ENCODE measurements at places on chromosomes 11 and 22.
A peak's percentile ranks its signal among the peaks of the same experiment; 100 is the strongest.

- DNase-seq = no peak
Measured at GRCh38 chr11:126229858-126230540, 18.4 kb downstream of the FAM118B start.

GRCh38 chr11:69954756-69955155 is 123.4 kb upstream of the ANO1 start:
- DNase-seq = no peak

DNA sequence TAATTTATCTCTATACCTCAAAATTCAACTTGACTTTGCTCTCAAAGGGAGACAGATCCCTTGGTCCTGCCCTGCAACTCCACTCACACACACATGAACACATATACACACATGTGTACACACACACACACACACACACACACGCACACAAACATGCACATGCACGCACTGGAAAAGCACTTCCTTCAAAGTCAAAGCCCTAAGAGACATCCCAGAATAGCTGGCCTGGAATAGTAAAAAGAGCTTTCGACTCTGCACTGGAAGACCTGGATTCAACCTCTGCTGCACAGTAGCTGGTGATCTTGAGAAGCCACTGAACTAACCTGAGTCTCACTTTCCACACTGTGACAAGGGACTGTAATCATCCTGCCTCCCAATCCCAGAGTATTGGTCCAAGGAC is 26.8 kb downstream of the TENM4 start:
- DNase-seq = no peak

GRCh38 chr22:46007848-46008261 is 30.9 kb upstream of the WNT7B start:
- DNase-seq = peak; percentile 95

- peak; percentile 88 for DNase-seq
Measured at GRCh38 chr11:6505577-6506240, 8.6 kb downstream of the DNHD1 start.

GRCh38 chr11:99370549-99371216 is 349.9 kb downstream of the CNTN5 start:
- peak; percentile 78 for DNase-seq

DNA sequence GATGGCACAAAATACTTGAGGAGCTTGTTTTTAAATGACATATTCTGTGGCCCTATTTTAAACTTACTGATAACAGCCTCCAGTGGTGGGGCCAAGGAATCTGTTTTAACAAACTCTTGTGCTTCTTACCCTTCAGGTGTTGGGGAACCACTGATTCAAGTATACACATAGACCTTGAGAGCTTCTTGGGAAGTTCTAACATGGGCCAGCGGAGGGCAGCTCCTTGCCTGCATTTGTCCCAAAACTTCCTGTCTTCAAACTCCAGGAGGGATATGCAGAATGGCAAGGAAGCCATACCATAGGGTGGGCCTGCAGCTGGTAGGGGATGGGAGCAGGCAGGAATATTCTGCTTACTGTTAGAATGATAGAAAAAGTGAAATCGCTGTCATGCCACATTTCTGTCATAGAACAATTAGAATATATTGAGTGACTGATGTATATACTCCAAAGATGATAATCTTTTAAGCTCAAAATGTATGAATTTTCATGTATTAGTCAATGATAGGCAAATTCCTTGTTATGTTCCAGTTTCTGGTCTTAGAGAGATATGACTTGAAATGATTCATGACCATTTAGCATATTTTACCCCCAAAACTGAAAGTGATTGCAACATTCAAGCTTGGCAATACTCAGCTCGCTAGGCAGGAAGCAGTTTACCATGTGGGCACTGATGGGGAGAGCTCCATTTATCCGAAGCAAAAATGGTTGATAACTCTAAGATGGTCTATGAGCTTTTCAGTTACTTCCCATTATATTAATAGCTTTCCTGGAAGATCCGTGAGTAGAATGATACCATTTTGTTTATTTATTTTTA is 9.2 kb downstream of the EXT2 start:
- peak; percentile 39 for DNase-seq

GRCh38 chr11:79042824-79043223 is 398.0 kb downstream of the TENM4 start:
- DNase-seq = no peak

- DNase-seq = no peak
Measured at GRCh38 chr11:36890841-36891240, 292.8 kb upstream of the RAG2 start.

DNA sequence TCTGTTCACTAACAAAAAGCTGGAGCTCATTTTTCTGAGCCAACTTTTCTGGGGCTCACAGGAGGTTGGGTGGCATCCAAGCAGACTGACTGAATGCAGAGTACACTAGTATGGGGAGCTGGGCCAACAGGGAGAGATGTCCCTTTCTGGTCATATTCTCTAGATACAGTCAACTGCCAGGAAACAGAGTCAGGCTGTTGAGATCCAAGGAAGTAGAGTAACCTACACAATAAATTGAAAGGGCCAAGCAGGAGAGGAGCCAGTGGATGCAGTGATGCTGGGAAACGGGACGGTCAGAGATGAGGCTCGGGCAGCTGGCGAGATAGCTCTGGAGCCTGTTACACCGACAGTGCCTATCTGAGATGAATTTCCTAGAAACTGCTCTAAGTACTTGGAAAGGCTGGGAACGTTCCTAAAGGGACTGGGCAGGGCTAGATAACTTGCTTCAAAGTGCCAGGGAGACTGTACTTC is 71.1 kb downstream of the LARGE2 start:
- DNase-seq = no peak

DNA sequence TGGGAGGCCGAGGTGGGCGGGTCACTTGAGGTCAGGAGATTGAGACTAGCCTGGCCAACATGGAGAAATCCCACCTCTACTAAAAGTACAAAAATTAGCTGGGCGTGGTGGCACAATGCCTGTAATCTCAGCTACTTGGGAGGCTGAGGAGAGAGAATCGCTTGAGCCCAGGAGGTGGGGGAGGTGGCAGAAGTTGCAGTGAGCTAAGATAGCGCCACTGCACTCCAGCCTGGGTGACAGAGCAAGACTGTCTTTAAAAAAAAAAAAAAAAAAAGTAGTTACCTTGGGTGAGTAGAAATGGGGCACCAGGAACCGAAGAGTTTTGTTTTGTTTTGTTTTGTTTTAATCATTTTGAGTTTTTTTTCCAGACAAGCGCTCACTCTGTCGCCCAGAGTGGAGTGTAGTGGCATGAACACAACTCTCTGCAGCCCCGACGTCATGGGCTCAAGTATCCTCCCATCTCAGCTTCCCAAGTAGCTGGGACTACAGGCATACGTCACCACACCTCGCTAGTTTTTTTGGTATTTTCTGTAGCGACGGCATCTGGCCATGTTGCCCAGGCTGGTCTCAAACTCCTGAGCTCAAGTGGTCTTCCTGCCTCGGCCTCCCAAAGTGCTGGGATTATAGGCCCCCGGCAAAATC is 15.8 kb downstream of the THAP12 start:
- DNase-seq = no peak

- DNase-seq = no peak
Measured at GRCh38 chr11:15837901-15838489, 518.4 kb downstream of the SOX6 start.

All from ELR (cell line).